ENCODE measurements at places on chromosomes 7 and 10.

- DNase-seq, result no peak
These were observed 663 bp downstream of the VPS37D start for GRCh38 chr7:73668103-73668885.

- DNase-seq, result no peak
These were observed 101.1 kb upstream of the LAMB4 start for GRCh38 chr7:108231221-108231620.

DNA sequence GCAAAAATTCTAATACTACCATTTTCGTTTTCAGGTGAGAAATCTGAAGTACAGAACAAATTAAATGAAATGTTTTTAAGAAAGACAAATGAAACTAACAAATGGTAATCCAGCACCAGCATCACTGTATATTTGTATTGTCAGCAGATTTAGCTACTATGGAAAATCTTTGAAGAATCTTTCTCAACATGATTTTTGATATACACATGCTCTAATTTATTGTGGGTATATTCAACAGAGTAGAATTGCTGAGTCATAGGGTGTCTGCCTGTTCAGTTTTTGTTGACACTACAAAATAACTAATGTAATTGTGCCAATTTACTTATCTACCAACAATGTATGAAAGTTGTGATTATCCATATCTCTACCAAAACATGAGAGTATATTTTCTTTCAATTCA lies 437.6 kb downstream of the PCDH15 start:
- no peak for DNase-seq

DNA sequence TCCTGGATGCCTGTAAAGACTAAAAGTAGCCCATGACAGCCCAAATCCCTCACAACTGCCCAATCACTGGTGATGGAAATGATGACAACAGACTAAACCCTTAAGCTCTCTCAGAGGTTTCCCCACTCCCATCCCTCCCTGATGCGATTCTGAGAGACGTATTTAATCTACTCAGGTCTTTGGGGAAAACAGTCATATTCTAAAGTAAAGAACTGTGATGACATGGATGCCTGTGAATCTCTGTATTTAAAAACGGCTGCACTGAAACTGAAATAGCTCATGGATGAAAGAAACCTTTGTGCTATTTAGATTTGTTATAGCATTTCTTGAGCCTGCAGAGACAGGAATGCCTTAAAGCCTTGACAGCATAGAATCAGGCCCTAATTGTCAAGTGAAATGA lies 28.5 kb downstream of the VPS41 start:
- DNase-seq, result no peak

DNA sequence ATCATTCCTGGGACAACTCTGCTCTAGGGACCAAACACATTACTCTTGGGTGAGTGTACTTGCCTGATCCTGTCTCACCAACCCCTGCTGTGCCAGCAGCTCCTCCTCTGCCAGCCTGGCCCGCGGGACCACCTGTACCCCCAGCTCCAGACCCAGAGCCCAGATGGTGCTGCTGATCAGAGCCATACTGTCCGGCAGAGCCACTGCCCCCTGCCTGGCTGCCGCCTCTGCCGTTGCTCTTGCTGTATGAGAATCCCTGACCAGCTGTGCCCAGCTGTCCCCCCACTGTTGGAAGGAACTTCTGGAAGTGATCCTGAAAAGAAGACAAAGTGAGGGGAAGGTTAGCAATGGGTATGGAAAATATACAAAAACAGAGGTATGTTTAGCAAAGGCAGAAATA lies 6.9 kb downstream of the MYOZ1 start:
- no peak for DNase-seq

DNA sequence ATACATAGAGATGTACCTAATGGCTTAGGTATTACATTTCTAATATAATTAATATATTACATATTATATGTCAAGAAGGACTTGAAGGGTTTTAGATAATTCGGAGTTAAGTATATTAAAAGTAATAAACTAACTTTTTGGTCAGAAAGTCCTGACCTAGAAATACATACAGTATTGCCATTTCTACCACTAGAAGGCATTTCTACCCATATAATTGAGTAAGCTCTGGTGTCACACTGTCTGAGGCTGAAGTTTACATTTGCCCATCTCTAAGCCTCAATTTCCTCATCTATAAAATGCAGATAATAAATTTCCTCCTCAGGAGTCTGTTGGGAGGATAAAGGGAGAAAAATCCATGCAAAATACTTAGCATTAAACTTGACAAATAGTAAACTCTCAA lies 7.1 kb downstream of the FKBP14 start:
- DNase-seq, result no peak

GRCh38 chr10:72886621-72887020 lies 6.9 kb upstream of the OIT3 start:
- DNase-seq, result no peak

GRCh38 chr7:52436278-52436677 lies 599.2 kb upstream of the POM121L12 start:
- no peak for DNase-seq

GRCh38 chr10:32995751-32996150 lies 37.7 kb upstream of the ITGB1 start:
- DNase-seq, result no peak

- no peak for DNase-seq
These were observed 9.8 kb downstream of the LARP4B start for GRCh38 chr10:921471-922414.

- no peak for DNase-seq
These were observed 138.8 kb upstream of the UNC5B start for GRCh38 chr10:71073451-71074175.

GRCh38 chr10:106815427-106816043 lies 349.0 kb downstream of the SORCS1 start:
- DNase-seq, result no peak

- peak; percentile 27 for DNase-seq
These were observed 29.2 kb downstream of the GBX1 start for GRCh38 chr7:151138153-151138851.

DNA sequence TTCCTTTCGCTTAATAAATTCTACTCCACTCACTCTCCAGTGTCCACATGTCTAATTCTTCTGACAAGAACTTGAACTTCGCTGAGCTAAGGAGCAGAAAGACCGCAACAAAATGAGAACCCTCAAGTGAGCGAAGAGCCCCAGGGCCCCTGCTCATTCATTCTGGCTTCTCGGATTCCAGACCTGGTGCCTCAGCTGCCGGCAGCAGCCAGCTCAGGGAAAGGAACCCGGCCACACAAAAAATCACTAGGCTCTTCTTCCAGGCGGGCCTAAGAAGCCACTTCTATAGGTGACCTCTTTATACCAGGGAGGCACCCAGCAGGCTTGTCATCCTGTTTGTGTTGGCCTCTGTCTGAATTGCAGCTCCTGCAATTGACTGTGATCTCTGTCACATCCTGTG lies 33.3 kb downstream of the OTUD1 start:
- no peak for DNase-seq

GRCh38 chr10:48343106-48343505 lies 36.6 kb downstream of the MAPK8 start:
- no peak for DNase-seq

DNA sequence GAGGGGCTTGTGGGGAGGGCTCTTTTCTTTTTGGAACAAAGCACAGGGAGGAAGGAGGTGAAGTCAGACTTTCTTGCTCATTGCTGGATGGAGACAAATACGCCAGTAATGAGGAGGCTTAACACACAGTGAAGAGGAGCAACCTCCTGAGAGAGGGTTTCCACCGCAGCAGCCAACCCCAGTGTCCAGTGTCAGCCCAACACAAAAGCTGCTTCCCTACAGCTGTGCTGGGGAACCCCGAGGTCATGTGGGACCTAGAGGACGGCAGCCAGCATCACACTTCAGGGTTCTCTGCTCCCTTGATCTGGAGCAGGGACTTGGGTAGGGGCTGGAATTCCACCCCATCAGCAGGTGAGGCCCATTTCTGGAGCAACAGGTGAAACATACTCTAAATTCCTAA lies 7.7 kb downstream of the BLNK start:
- DNase-seq, result no peak

DNA sequence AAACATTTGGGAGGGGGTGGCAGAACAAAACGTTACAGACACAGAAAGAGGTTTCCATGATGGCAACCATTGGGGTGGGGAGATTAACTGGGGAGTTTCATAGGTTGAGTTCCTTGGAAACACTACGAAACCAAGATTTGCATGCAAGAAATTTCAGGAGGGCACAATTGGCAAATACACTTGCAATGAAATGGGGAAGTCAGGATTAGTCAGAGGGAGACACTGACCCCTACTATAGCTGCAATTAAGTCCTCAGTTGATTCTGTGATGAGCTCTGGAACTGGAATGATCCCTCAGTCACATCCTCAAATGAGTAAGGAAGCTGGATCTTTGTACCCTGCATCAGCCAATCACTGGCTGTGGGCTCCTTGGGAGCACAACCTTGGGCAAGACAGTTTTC lies 22.1 kb downstream of the CPEB3 start:
- no peak for DNase-seq

DNA sequence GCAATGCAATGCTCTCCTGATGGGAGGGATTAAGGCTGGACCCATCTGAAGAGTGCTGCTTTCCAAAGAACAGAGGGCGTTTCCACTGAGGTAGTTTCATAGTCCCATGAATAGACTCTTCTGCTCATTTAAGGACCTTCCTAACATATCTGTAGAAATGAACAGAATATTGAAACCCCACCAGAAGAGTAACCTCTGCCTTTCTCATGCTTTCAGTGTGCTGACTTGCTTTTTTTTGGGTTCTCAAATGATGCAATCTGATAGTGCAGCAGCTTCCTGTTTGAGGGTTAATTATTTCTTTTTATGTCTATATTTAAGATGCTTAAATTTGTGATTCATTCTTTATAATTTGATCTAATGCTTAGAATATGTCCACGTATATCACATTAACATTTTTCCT lies 82.2 kb downstream of the GATA3 start:
- DNase-seq, result no peak

GRCh38 chr10:17835688-17836087 lies 26.5 kb downstream of the MRC1 start:
- DNase-seq, result no peak

DNA sequence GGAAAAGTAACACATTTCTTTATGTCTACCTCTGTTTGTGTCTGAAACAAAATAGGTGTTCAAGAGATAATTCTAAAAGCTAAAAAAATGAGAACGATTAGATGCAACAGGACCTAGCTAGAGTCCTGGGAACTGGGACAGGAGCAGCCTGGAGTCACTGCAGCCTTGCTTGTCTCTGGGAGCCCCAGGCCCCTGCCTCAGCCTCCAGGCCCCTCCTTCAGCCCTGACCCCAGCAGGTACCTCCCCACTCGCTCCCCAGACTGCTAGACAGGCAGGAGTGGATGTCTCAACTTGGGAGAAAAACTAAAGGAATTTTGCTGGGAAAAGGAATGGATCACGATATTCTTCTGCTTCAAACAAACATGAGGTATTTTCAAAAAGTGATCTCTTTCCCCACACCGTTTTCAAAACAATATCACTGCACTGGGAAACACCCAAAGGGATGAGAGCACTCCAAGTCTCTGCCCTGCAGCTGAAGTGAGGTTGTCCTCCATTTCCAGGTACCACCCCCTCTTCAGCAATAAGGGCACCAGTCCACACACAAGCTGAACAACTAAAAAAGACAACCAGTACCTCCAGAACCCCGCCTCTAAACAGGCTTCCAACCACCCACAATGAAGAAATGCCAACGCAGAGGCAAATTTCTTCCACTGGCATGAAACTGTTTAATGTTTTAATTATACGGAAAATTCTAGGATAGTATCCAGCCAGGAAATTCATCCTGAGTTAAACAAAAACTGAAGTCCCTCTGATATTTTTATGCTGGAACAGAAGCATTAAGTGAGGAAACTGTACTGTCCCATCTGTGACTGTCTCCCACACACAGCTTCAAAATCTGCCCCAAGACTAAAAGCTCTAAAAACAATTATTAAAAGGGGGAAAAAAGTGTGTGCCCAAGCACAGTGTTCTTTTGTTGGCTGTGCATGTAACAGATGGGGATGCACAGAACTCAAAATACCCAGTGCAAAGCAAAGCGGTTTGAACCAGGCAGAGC lies 47.2 kb downstream of the XPNPEP1 start:
- no peak for DNase-seq

DNA sequence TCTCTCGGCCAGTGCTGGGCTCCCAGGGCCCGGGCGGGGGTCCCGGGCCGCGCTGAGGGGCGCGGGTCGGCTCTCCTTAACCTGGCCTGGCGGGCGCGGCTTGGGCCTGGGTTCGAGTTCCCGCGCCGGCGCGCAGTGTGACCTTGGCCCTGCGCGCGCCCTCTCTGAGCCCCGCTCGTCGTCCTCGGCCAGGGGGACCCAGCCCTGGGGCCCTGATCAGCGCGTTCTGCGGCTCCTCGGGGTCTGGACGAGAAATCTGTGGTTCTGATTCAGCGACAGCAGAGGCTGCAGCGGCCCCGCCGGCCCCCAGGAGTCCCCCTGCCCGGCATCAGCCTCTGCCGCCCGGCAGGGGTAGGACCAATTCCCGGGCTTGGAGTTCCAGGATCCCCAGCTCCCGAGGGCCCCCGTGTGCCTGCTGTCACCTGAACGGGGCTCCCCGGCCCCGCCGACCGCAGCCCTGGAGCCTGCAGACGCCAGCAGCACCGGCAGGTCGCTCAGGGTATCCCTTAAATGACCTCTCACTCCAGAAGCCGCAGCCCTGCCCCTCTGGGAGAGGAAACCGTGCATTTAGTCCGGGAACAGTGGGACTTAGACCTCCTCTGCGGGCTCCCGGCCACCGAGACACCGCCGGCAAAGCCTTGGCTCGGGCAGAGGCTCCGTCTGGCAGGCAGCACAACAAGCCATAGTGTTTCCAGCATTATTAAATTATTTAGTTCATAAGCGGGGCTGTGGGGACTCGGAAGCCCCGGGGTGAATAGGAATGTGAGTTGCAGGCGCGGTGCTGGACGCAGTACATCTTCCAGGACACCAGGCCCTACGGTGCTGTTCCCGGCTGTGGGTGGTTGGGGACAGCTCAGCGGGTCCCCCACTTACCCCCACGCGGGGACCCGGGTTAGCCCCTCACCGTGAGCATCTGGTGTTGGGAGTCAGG lies 572 bp downstream of the CHST12 start:
- no peak for DNase-seq

GRCh38 chr7:22354462-22354861 lies 2.5 kb downstream of the RAPGEF5 start:
- DNase-seq, result no peak

GRCh38 chr10:71666639-71667386 lies 52.8 kb downstream of the C10orf105 start:
- no peak for DNase-seq

DNA sequence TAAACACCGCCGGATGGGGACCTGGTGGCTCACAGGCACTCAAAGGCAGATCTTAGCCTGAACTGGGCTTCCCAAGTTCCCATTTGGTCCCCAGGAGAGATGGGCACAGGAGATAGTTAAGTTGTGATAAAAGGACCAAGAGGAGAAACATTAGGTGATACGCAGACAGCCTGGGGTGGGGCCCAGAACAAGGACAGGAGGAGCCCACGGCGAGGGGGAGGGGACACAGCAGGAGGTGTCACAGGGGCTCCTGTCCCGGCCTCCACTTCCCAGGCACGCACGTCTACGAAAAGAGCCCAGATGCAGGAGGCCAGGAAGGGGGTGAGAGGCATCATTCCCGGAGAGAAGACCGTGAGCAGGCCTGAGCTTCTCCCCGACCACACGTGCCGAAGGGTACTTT lies 16.3 kb upstream of the DNAAF5 start:
- DNase-seq, result no peak

DNA sequence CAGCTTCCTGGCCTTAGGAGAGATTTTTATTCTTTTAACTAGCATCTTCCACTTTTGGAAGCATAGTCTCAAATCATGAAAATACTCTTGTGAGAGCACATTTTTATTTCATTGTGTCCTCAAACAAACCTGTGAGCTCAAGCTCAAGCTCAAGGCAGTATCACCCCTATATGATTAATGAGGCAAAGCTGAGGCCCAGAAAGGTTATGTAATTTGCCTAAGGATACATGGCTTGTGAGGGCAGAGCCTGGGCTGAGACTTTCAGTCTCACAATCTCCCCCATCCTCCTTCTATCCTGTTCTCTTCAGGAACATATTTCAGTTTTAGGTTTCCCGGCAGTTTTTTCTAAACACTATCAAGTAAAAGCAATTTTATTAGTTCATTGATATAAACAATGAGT lies 359.5 kb downstream of the PTEN start:
- no peak for DNase-seq

Measured in GM12891 (cell line).